NCI-H187 treated with DMSO at 0.1 percent for 48 hours (cell line): ENCODE measurements at places on chromosomes 7 and 10.

DNA sequence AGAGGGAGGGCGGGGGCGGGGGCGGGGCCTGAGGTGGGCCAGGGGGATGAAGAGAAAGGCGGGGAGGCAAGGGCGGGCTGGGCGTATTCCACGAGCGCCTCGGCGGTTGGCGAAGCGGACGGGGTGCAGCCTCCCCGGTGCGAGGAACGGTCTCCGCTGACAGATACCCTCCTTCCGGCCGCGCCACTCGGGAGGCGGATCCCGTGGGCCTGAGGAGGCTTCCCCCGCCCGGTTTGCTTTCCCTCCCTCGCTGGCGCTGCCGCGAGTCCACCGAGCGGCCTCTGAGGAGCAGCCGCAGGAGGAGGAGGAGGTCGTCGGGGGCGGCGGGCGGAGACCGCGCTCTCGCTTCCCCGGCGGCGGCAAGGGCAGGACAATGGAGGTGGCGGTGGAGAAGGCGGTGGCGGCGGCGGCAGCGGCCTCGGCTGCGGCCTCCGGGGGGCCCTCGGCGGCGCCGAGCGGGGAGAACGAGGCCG lies at the start of gene TRIM24:
TSS of gene TRIM24 (plus strand) at position 84 of the 473 bp plus-strand sequence. CDS start at position 374, 290 bp downstream.
- peak; percentile 96 for DNase-seq

DNA sequence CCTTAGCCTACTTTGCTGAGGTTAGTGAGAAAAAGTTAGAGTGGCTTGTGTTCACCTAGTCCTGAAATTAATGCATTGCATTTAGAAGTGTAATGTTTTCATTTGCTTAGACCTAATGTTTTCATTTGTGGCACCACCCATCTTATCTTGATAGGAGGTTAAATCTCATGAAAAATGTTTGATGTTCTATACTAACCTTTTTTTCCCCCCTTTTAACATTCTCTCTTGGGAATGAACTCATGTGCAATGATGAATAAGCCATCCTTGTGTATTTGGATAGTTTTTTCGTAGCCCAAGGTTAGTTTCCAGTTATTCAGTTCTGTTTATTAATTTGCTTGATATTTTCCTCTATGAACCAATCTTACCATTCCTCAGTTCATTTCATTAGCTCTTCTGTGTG lies 2.8 kb downstream of the FHIP2A start:
- DNase-seq, result no peak

- no peak for DNase-seq
Observed at GRCh38 chr7:92880212-92881090, 44.1 kb upstream of the CDK6 start.

DNA sequence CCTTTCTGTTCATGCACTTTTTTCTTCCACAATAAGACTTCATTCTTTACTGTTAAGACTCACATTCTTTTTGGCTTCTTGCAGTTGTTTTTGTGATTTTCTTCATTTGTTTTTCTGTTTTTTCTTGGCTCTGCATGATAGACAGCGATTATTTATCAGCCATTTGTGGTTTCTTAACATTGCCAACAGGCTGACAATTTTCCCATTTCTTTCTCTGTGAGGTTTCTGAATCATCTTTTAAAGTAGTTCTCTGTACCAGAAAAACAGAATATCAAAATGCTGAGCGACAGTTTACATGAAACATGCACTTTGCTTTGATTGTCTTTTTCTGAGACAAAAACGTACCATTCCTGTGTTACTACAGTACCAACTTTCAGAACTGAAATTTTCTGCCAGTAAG lies 334.2 kb upstream of the MAGI2 start:
- DNase-seq, result no peak

GRCh38 chr10:11272915-11273389 lies 255.3 kb downstream of the CELF2 start:
- no peak for DNase-seq

DNA sequence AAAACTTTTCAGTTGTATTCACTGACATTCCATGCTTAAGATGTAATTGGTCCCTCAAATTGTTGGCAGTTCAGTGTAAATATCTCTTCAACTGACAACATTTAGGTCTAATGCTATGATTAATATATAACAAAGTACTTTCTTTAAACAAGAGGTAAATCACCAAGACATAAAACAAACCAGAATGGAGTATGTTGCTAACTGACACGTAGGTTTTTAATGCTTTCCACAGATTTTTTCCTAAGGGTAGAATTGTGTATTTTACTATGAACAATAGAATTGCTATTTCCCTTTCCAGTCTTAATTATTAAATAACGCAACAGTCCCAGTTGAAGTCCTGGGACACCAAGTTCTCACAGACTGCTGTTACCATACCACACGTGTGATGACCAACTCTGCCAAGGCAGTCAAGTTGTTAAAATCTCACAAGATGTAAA lies 4.1 kb downstream of the JCAD start:
- no peak for DNase-seq

- DNase-seq, result no peak
Observed at GRCh38 chr10:119734396-119735332, 8.8 kb downstream of the INPP5F start.

- DNase-seq, result no peak
Observed at GRCh38 chr10:6255548-6256061, 52.9 kb downstream of the PFKFB3 start.

GRCh38 chr10:96820765-96821164 lies 11.3 kb upstream of the LCOR start:
- DNase-seq, result no peak

GRCh38 chr10:34262985-34263384 lies 552.1 kb downstream of the PARD3 start:
- no peak for DNase-seq

DNA sequence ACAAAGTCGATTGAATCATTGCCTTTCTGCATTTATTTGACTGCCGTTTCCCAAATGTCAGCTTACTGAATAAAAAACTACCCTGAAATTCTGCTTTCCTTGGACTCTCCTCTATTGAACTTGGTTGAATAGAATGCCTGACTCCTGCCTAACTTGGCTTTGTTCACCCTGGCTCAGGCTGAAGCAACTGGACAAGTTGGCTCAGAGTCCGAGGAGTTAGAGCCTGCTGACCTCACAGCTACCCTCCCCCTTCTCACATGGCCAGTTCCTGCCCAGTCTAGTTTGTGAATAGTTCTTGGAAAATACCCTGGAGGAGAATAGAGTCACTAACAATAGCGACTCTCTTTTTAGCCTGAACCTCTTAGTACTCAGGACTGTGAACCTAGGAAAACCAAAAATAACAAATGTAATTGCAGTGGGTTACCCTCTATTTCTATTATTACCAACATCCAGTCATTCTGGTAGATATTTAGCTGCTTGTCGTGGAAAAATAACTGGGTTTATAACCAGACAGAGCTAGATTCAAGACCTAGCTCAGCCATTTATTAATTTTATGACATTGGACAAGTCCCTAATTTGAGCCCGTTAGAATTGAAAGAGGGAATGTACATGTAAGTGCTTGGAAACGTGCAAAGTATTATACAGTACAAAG lies 17.3 kb upstream of the NRBF2 start:
- no peak for DNase-seq

DNA sequence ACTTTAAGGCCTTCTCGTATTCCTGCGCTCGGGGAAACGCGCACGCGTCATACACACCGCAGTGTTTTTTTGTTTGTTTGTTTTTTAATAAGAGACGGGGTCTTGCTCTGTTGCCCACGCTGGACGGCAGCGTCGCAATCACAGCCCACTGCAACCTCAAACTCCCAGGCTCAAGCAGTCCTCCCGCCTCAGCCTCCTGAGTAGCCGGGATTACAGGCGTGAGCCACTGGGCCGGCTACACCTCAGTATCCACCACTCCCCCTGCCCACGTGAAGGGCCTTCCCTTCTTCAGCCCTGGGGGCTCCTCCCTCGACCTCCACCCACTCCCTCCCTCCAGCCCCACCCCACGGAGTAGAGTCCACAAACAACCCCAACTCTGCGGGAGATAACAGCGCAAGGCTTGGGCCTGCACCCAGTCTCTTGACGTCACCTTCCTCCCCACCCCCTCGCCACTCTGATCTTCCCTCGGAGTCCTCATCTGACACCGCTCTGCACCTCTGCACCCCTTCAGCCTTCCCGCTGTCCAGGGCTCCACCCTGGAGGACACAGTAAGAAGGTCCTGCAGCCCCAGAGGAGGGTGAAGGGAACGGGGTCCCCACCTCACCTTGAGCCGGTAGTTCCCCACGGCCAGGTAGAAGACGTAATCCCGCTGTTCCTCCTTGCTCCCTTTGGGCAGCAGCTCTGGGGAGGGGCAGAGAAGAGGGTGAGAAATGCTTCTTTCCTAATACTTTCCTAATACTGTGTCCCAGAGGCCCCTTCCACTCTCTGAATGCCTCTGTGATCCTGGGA lies 2.8 kb upstream of the CLDN15 start:
- no peak for DNase-seq

- no peak for DNase-seq
Observed at GRCh38 chr7:24978843-24979469, 1.0 kb downstream of the OSBPL3 start.

GRCh38 chr7:128021366-128021765 lies 9.9 kb downstream of the LRRC4 start:
- DNase-seq, result no peak

- DNase-seq, result no peak
Observed at GRCh38 chr7:40097728-40098127, 36.7 kb downstream of the MPLKIP start.

DNA sequence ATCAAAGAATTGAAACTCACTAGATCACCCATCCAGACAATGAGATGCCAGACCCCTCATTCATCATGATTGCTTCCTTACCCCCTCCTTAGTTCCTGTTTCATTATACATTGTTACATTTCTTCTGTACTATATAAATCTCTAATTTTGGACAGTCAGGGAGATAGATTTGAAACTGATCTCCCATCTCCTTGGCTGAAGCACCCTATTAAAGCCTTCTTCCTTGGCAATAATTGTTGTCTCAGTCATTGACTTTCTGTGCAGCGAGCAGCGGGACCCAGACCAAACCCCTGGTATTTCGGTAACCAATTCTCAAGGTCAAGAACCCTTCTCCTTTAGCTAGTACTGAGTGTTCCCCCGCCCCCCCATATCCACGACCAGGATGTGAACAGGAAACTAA lies 100.2 kb downstream of the ABLIM1 start:
- DNase-seq, result no peak

- no peak for DNase-seq
Observed at GRCh38 chr10:35554461-35555056, 50.6 kb upstream of the GJD4 start.

DNA sequence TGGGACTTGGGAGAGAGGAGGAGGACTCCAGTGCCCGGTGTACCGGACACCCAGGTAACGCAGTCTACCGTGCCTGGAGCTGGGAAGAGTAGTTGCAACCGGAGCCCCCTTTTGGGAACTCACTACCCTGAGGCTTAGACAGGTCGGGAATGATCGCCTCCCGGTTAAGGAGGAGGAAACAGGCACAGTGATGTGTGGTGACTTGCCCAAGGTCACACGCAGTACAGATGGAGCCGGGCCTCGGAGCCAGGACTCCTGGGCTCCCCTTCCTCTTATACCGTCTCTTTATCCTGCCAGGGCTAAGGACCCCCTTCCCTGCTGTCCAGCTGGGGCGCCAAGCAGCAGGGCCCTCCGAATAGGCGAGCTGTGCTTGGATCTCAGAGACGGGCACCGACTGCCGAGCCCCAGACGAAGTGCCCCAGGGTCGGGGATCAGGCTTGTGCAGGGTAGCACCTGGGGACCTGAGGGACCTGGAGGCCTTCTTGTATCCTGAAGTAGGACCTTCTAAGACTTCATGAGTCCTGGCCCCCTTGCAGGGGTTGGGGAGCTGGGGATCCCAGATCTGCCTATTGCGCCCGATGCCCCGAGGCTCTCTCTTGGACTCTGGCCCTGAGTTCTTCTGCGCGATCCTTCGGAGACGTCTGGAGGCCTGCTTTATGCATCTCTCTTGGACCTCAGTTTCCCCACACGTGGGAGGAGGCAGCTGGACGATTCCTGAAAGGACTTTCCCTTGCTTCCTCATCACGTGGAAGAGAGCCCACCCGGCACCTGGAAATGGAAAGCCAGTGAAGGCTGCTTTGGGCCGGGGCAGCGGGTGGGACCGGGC lies 767 bp upstream of the CYP26A1 start:
- no peak for DNase-seq

DNA sequence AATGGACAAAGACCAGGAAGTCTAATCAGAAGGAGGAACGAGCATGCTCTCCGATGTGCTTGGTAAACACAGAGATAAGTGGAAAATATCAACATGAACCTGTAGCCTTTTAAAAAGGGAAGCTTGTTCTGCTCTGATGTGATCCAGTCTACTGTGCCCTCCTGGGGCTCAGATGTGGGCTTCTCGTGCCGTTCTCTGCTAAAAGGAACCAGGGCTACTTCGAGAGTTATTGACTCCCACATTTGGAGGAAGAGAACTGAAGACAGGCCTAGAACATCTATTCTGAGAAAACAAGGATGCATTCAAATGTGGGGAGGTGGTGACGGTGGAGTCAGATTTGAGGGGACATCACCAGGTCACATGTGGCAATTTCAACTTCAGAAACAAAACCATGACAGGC lies 325.4 kb downstream of the GLRX3 start:
- no peak for DNase-seq

- no peak for DNase-seq
Observed at GRCh38 chr10:32413513-32413912, 32.4 kb upstream of the CCDC7 start.

GRCh38 chr7:13989126-13989948 lies at the start of gene ETV1:
TSS of gene ETV1 (minus strand) at chr7:13989666. CDS start at chr7:13989052, 614 bp downstream.
- peak; percentile 36 for DNase-seq

DNA sequence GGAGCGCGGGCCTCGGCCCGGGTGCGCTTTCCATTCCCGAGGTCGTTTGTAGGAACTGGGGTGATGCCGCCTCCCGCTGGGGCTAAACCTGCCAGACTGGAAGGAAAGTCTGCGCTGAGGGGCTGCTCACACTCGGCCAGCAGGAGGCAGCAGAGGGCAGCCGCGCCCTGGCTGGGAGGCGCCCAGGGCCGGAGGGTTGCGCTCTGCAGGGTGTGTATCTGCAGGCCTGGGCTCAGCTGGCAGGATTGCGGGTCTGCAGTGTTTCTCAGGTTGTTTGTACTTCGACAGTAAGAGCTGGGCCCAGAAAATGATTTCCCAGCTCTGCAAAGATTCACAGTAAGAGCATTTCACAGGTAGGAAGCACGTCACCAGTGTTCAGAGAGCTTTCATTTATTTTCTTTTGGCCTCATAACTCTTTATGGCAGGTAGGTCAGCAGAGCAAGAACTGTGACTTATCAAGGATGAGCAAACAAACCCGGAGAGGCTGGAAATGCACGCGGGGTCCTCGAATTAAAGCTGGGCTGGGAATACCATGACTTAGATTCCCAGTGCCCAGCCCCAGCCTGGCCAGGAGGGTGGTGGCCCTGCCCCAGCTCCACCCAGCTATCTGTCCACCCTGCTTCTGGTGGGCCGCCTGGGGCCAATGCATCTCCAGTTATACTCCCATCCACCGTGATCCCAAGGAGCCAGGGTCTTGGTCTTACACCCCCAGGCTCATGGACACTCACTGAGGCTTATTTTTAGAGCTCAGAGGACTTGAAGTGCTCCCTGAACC lies 15.2 kb upstream of the PPP2R2D start:
- no peak for DNase-seq

GRCh38 chr10:3785851-3786271 lies 852 bp upstream of the KLF6 start:
- DNase-seq, result no peak

DNA sequence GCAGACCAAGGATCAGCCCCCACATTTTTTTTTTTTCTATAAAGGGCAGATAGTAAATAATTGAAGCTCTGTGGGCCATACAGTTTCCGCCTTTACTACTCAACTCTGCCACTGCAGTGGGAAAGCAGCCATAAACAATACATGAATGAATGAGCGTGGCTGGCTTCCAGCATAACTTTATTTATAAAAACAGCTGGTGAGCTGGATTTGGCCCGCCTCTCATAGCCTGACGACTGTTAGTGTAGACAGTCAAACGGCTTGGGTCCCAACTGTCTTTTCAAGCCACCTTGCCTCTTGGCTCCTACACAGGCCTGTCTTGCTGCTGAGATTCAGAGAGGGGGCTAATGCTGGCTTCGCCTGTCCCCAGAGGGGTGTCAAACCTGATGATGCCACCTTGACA lies 169.8 kb upstream of the GPR26 start:
- DNase-seq, result no peak
